ENCODE measurements at places on chromosomes 1 and 21. TPM values are rescaled to one million over a fixed set of nuclear protein-coding genes. Genes with fewer than 3 reads are reported as not detected.

The MOV10 gene
- total RNA-seq, result 22.0 TPM

The SLC44A5 gene
- total RNA-seq, result 0.48 TPM

The THRAP3 gene
- 80.2 TPM for total RNA-seq

The GPR161 gene
- 9.4 TPM for total RNA-seq

The LEFTY1 gene
- total RNA-seq, result not detected

The TNFRSF18 gene
- 0.64 TPM for total RNA-seq

The IL19 gene
- total RNA-seq, result not detected

The COX20 gene
- total RNA-seq, result 16.6 TPM

The MIXL1 gene
- not detected for total RNA-seq

The RBP7 gene
- total RNA-seq, result 1.7 TPM

The NUP210L gene
- 0.24 TPM for total RNA-seq

The LGR6 gene
- total RNA-seq, result not detected

The FYB2 gene
- not detected for total RNA-seq

The RGS18 gene
- total RNA-seq, result not detected

The LCE3D gene
- not detected for total RNA-seq

The DRAXIN gene
- not detected for total RNA-seq

The TEX38 gene
- not detected for total RNA-seq

The OSBPL9 gene
- total RNA-seq, result 88.7 TPM

The TNFRSF4 gene
- total RNA-seq, result not detected

The DDI2 gene
- 13.0 TPM for total RNA-seq

The KIF26B gene
- 3.1 TPM for total RNA-seq

The CLDN19 gene
- total RNA-seq, result not detected

The SPRR1B gene
- total RNA-seq, result 15.3 TPM
